ENCODE measurements at places on chromosomes 3 and 15. TPM values are rescaled to one million over a fixed set of nuclear protein-coding genes. Genes with fewer than 3 reads are reported as not detected.

Gene LYZL4
- total RNA-seq: not detected

Gene GPR27
- 0.46 TPM for total RNA-seq

Gene GOLGA6L10
- total RNA-seq: 1.2 TPM

Gene FSIP1
- total RNA-seq: 0.35 TPM

Gene P3H2
- not detected for total RNA-seq

Gene OR5K2
- not detected for total RNA-seq

Gene CACNA1D
- 0.34 TPM for total RNA-seq

Gene CD200R1
- 7.7 TPM for total RNA-seq

Gene GOLGA8O
- total RNA-seq: 1.0 TPM

Gene TBC1D2B
- total RNA-seq: 79.2 TPM

Gene CPA3
- total RNA-seq: not detected

Gene FGF7
- total RNA-seq: not detected

Gene INKA1
- 0.45 TPM for total RNA-seq

Gene CCDC54
- not detected for total RNA-seq

Gene CPLX3
- not detected for total RNA-seq

Gene MST1
- total RNA-seq: 10.0 TPM

Gene KNL1
- 44.1 TPM for total RNA-seq

Gene SRGAP3
- total RNA-seq: 5.8 TPM

Gene TGFBR2
- total RNA-seq: 86.6 TPM

Gene TM4SF1
- not detected for total RNA-seq

Gene KLHL40
- total RNA-seq: not detected

Gene KCNH8
- not detected for total RNA-seq

Gene CCR2
- 60.5 TPM for total RNA-seq

Gene CCR3
- 0.19 TPM for total RNA-seq

Gene GPR62
- total RNA-seq: not detected

Gene TTLL3
- 54.7 TPM for total RNA-seq

Gene GABRB3
- total RNA-seq: 0.07 TPM

Gene GCSAM
- total RNA-seq: 27.3 TPM

Gene PPM1L
- 5.8 TPM for total RNA-seq

Gene ITGA11
- 0.60 TPM for total RNA-seq

Gene KY
- not detected for total RNA-seq

Gene LSAMP
- not detected for total RNA-seq

Gene WDR73
- 21.7 TPM for total RNA-seq

Gene CELSR3
- total RNA-seq: 7.3 TPM

Gene IGSF11
- total RNA-seq: 0.99 TPM

Gene SLC22A14
- not detected for total RNA-seq

Gene GPR156
- not detected for total RNA-seq

Gene BUB1B
- 71.8 TPM for total RNA-seq

Gene TUSC7
- total RNA-seq: not detected

Gene ISG20
- 149 TPM for total RNA-seq

All from activated naive CD4-positive, alpha-beta T cell treated with anti-CD3 and anti-CD28 coated beads, Interleukin-2, amount 10 ng/mL, durations not matched to agents 5 hours and 36 hours (primary cell).